ENCODE measurements at places on chromosomes 1 and 21. TPM values are rescaled to one million over a fixed set of nuclear protein-coding genes. Genes with fewer than 3 reads are reported as not detected.

Gene ATP1A4
- not detected for total RNA-seq

Gene MPZ
- 3.5 TPM for total RNA-seq

Gene OR2L8
- not detected for total RNA-seq

Gene OR2L13
- total RNA-seq, result not detected

Gene SPRR2F
- not detected for total RNA-seq

Gene NTNG1
- 12.7 TPM for total RNA-seq

Gene GUCA2A
- not detected for total RNA-seq

Gene IL19
- total RNA-seq, result not detected

Gene RBM8A
- total RNA-seq, result 131 TPM

Gene S100A8
- not detected for total RNA-seq

Gene C1orf185
- total RNA-seq, result not detected

Gene ADAMTS4
- 14.5 TPM for total RNA-seq

Gene CCDC27
- total RNA-seq, result not detected

Gene HPCAL4
- total RNA-seq, result not detected

Gene TLCD4
- under 0.01 TPM for total RNA-seq
